ENCODE measurements at places on chromosomes 2 and 18.

- no peak for DNase-seq
These were observed 21.1 kb downstream of the BABAM2 start for GRCh38 chr2:27911458-27912210.

GRCh38 chr2:126275098-126275497 is 380.9 kb upstream of the GYPC start:
- peak; percentile 88 for DNase-seq

DNA sequence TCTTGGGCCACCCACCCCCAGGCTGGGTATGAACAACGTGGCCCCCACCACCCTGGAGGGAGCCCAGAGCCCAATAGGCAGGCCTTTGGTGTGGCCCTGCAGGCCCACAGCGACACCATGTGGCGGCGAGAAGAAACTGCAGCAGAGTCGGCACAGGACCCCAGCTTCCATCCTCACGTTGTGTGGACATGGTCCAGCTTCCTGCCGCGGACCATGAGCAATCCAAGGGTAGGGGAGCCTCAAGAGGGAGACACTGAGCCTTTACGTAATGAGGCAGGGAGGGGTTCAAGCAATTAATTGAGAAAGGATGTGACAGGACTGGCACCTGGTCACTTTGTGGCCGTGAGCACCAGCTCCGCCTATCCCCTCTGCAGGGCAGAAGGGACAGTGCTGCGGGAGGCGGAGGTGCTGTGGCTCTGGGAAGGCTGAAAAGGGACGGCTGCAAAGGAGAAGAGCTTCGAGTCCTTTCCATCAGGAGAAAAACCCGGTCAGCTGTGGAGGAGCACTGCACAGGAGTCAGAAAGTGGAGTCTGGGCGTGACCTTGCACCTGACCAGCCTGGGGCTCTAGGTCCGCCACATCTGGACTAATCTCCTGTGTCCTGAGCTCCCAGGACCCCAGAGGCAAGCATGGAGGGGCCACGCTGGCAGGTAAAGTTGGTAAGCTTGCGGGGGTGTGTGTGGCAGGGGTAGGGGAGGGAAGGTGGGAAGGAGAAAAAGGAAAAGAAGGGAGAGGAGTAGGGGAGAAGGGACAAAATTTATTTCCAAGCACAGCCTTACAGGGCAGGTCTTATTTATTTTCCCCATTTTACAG is 44.9 kb downstream of the TMEM37 start:
- DNase-seq: no peak

GRCh38 chr2:118914721-118915453 is 27.1 kb upstream of the MARCO start:
- no peak for DNase-seq

DNA sequence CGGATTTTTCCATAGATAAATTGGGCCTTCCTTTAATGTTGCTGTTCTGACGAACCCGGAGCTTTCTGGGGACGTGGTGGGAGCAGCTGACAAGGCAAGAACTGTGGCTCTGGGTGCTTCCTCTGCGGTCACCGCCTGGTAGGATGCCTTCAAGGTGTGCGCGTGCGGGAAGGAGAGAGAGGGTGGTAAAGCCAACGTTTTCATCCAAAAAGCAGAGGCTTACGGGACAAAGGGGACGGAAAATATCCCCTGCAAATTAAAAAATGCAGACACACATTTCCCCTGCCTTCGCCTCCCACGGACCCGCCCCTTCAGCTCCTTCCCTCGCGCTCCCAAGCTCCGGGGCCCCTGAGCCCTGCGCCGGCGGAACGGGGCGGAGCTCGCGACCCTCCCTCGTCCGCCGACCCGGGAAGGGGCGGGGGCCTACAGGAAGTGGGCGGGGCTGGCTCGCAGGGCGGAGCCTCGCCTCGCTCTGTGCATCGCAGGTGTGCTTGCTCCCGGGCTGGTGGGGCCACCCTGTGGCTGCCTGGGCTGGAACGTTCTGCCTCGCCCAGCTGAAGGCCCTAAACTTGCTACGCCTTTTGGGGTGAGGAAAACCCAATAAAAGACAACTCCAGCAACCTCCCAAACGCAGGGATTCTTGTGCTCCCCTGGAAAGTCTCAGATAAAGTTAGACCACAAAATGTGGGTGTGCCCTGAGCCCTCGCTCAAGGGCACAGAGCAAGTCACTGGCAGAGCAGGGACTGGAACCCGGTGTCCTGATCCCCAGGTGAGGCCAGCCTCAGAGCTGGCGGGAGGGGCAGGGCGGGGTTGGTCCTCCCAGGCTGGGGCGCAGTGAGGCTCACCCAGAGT is 25.4 kb upstream of the SLC66A3 start:
- no peak for DNase-seq

- DNase-seq: no peak
These were observed 121.8 kb upstream of the FN1 start for GRCh38 chr2:215557701-215558100.

GRCh38 chr18:62011416-62011815 is 118.6 kb upstream of the RNF152 start:
- DNase-seq: no peak

GRCh38 chr2:155913356-155913755 is 419.2 kb downstream of the NR4A2 start:
- DNase-seq: no peak

GRCh38 chr2:68536000-68536399 is 68.6 kb downstream of the APLF start:
- peak; percentile 57 for DNase-seq

- DNase-seq: no peak
These were observed 299.1 kb downstream of the NRXN1 start for GRCh38 chr2:50732796-50733195.

GRCh38 chr2:78561876-78562275 is 463.6 kb upstream of the REG3G start:
- DNase-seq: no peak

DNA sequence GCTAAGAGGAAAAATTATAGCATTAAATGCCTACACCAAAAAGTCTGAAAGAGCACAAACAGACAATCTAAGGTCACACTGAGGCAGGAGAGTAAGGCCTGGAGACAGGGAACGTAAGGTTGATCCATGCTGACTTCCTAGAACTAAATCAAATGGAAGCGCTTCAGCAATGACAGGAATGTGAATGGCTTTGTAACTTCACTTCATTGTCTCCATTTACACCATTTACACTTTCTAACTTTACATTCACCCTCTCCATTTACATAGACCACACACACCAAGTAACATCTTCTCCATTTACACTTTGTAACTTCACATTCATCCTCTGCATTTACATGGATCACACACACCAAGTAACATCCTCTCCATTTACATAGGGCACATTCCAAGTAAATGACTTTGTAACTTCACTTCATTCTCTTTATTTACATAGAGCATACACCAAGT is 103.1 kb upstream of the SPATS2L start:
- no peak for DNase-seq

DNA sequence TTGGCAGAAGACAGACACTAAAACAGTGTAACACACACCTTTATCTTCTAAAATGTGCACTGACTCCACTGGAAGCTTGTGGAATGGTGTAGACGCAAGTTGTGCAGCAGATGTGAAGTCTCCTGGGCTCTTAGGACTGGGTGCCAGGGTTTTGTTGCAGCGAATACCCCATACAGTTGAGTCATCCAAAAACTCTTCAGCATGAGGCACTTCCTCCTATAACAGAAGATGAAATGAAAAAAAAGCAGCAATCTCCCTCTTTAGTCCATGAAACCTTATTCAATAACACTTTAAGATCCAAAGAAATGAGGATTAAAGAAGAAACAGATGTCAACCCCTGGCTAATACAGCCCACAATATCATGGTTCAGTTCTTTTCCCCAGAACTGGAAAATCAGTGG is 22.2 kb downstream of the BUB1 start:
- DNase-seq: no peak

DNA sequence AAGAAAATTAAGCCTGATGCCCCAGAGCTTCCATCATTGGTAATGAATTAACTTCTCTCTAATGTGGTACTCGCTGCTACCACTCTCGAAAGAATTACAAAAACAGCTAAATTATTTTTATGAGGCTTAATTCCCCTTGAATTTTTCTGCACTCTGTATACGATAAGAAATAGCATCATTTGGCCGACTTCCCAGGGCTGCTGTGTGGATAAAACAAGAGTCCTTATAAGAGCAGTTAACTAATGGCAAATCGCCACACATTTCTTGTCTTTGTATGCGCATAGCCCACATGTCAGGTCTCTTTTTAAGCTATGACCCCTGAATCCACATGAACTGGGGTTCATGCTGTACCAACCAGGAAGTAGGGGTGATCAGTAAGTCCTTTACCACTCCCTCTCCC is 668.4 kb downstream of the TMEM182 start:
- DNase-seq: no peak

DNA sequence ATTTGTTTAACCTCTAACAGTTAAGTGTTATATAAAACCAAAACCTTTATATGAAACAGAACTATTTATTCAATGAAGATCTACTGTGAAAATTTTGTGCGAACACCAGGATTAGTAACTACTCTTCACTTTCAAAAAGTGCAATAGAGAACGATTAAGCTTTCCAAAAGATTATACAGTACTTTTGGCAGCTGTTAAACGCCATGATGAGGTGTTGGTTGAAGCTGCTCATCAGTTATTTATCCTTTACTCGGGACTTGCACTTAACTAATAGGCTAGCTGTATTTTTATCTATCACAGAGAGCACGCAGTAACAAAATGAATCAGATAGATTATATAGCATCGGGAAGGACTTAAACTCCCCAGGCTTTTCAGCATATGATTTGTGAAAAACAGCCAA is 113.6 kb downstream of the GCA start:
- no peak for DNase-seq

DNA sequence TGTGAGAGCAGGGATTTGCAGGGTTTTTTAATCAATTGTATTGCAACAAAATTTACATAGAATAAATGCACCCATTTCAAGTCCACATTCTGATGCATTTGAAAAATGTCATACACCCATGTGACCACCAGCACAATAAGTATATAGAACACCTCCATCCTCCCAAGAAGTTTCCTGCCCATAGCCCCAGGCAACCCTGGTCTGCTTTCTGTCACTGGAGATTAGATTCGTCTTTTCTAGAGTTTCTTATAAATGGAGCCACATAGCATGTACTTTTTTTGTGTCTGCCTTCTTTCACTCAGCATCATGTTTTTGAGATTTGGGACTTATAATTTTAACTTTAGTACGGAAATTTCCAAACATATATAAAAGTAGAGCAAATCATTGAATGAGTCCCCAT is 127.2 kb upstream of the EPAS1 start:
- DNase-seq: no peak

DNA sequence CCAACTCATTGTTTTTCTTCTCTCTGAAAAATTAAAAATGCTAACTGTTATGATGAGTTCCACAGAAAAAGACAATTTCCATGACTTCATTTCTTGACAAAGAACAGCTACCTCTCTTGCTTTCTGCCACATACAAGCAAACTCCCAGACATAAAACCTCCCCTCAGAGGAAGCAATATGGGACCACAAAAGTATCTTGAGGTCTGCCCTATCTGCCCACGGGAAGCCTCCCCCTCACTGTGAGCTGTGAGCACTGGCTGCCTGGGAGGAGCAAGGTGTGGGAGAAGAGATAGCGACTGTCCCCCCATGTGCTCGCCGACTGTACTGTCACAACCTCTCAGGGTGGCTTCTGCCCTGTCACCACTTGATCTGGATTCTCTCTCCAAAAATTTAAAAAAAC is 69.7 kb upstream of the NRP2 start:
- no peak for DNase-seq

GRCh38 chr18:55781481-55781957 is 193.5 kb upstream of the TCF4 start:
- peak; percentile 12 for DNase-seq

DNA sequence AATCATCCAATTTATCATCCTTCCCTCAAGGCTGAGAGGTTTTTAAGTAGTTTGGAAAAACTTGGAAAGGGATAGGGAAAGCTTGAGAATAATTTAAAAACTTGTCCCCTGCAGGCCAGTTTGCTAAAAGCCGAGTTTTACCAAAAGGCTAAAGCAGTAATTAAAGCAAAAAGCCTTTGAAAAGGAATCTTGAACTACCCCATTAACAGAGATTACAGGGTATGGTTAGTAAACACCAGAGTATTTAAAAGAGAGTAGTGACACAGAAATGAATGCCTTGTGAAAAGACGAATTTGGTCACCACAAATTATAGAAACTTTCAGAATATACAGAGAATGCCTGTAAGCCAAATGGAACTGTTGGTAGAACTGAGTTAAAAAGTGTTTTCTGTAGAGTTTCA is 85.0 kb downstream of the FMNL2 start:
- DNase-seq: no peak

- DNase-seq: no peak
These were observed 52.1 kb downstream of the L3MBTL4 start for GRCh38 chr18:6362559-6363129.

DNA sequence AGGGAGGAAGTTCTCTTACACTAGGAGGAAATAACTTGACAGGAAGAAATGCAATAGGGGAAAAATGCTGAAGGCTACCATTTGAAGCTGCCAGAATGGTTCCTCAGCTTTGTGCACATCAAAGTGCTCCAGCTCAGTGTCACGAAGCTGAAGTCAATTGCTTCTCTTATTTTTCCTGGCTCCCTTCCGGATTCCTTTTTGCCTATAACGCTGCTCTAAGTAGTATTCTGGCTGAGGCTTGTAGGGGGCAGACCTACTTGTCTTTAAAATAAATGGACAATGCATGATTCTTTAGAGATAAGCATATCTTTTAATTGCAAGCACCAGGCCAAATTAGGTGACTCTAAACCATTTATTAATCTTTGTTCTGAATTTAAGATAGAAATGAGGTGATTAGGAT is 60.3 kb upstream of the SCN1A start:
- DNase-seq: no peak

DNA sequence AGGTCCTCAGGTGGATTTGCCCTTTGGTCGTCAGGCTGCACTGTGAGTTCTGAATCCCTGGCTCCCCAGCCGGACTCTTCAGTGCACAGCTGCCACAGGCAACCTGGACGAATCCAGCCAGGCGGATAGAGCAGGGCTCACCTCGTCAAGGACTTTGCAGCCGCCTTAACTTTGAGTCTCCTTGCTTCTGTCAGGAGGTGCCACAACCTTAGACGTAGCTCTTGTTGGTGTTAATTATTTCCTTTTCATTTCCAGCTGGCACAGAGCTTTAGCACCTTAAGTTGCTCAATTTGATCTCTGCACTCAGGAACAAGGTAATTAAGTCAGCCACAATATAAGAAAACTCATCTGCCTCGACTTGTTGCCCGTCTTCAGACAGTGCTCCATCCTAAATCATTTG is 17.7 kb downstream of the SMIM21 start:
- DNase-seq: no peak

DNA sequence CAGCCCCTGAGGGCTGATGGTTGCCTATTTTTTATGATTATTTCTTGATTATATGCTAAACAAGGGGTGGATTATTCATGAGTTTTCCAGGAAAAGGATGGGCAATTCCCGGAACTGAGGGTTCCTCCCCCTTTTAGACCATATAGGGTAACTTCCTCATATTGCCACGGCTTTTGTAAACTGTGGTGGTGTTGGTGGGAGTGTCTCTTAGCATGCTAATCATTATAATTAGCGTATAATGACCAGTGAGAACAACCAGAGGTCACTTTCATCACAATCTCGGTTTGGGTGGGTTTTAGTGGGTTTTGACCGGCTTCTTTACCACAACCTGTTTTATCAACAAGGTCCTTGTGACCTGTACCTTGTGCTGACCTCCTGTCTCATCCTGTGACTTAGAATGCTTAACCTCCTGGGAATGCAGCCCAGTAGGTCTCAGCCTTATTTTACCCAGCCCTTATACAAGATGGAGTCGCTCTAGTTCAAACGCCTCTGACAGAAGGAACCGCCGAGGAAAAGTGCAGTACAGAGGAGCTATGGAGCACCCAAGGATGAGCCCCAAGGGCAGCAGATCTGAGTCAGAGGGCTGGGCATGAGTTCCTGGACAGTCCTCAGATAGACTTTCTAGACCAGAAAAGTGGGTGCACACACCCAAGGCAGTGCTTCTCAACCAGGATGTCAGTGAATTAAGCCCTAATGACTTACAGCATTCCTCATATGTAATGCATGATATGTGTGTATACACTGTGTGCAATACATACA is 37.1 kb upstream of the ASAP2 start:
- no peak for DNase-seq

Data from GF-D8 (cell line).